ENCODE measurements at places on chromosomes 2 and 18.

DNA sequence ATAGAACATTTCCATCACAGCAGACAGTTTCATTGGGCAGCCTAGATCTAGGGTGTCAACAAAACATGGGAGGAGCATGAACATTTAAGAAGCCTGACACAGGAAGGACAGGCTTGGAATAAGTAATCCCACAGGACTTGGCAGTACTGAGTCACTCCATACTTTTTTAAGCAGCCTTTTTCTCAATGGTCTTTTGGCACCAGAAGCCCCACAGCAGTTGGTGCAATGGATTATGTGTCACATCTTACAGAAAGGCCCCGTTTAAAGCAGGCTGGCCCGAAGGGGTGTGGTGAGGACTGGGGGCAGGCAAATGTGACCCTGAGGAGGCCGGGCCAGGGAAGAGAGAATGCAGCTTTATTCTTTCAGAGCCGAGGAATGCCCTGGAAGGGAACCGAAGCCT, 26.6 kb downstream of the SPTBN1 start:
- no peak for DNase-seq

DNA sequence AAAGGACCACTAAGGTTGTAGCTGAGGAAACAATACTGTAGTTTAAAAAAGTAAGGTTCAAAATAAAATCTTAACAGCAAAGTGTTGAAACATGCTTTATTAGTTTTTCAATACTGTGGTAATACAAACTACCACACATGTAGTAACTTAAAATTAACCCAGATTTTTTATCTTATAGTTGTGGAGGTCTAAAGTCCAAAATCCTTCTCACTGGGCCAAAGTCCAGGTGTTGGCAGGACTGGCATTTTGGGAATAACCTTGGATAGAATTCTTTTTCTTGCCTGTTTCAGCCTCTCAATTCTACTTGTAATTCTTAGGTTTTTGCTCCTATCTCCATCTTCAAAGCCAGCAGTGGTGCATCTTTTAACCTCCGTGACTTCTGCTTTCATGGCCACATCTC, 942.0 kb downstream of the TSN start:
- DNase-seq = no peak

DNA sequence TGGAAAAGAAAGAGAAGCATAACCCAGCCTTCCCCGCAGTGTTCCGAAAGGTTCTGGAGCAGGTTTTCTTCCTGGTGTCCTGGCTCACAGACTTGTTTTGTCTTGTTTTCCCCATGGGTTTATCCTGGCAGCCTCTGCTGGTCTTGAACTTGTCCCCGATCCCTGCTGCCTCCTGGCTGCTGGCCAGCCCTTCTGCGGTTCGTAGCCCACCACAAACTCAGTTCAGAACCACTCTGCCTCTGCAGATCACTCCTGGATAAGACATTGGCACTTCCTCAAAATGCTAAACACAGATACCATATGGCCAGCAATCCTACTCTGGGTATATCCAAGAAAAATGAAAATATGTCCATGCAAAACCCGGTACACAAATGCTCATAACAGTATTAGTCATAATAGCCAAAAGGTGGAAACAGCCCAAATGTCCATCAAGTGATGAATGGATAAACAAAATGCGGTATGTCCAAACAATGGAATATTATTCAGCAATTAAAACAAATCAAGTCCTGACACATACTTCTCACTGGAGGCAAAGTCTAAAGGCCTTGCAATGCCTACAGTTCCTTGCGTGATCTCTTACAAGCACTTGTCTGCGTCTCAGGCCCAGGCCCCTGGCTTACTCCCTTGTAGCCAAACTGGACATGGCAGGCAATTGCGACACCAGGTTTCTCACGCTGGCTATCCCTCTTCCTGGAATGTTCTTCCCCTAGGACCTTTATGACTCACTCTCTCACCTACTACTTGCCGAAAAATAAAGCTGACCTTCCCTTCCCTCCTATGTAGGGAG, 28.0 kb upstream of the ARHGEF4 start:
- peak; percentile 24 for DNase-seq

GRCh38 chr2:190979906-190980629, 33.9 kb downstream of the STAT1 start:
- DNase-seq = no peak

DNA sequence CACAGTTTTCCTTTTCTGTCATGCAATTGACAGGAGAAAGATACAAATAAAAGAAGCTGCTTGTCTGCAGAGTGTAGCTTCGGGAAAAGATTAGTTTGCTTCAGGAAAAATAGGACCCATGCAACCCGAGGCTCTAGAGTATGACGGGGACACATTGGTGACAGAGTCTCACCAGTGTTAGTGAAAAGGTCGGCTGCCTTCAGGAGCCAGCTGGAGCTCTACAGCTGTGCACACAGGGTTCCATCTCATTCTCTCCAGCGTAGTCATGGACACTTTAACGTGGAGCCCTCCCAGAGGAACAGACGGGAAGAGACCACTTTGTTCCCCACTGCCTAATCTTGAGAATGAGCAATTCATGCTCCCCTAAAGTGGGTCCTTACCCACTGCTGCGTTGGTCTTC, 42.9 kb downstream of the FECH start:
- no peak for DNase-seq

DNA sequence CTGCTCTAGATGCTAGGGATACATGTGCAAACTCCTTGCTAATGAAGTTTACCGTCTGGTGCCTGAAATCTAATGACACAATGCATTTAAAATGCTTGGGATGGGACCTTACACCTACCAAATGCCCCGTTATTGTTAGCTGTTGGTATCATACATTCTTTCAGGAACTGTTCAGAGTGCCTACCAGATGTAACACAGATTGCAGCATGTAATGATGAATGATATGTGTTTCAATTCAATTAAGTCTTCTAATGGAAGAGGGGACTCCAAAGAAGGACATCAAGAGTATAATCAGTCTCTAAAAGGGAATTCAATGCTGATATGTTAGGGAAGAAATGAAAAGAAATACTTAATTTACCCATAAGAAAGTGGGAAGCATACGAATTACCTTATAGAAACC, 3.2 kb downstream of the LYPD6 start:
- DNase-seq = no peak

- DNase-seq = no peak
These were observed 65.2 kb downstream of the ZEB2 start for GRCh38 chr2:144454466-144455287.

DNA sequence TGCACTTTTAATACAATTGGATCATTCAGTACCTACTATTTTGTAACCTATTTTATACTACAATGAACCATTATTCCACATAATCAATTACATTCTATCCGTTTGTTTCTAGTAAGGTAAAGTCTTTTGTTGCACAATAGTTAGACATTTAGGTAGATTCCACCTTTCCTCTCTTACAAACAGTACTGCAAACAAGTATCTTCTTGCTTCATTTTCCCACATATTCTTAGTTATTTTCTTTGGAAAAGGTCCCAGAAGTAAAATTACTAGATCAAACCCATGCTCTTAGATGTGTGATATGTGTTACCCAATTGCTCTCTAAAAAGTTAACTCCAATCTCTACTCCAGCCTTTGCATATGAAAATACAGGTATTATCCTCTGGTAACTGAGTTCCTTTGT, 49.6 kb downstream of the SPIRE1 start:
- no peak for DNase-seq

GRCh38 chr2:128086244-128086643, 4.8 kb upstream of the UGGT1 start:
- no peak for DNase-seq

DNA sequence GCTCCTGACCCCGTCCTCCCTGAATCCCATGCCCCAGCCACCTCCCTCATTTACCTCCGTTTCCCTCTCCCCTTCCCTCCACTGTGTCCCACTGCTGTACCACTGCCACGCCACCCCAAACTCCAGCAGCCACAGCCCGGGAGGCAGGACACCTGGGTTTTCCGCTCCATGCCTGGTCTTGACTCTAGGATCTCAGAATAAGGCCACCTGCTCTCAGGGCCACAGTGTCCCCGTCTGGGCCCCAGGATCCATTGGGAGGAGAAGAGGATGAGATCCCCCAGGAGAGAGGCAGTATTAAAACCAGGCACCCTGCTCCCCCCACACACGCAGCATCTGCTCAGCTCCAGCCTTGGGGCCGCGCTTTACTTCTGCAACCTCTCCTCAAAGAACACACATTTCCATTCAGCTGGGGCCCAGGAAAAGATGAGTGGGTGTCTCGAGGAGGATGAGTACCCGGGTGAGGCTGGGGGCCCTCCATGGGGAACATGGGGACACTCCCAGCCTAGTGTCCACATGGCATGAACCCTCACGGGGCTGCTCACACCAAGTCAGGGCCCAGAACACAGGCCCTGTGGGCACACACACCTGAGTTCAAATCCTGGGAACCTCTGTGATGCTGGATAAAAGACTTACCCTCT, 32.8 kb upstream of the TNS1 start:
- no peak for DNase-seq

DNA sequence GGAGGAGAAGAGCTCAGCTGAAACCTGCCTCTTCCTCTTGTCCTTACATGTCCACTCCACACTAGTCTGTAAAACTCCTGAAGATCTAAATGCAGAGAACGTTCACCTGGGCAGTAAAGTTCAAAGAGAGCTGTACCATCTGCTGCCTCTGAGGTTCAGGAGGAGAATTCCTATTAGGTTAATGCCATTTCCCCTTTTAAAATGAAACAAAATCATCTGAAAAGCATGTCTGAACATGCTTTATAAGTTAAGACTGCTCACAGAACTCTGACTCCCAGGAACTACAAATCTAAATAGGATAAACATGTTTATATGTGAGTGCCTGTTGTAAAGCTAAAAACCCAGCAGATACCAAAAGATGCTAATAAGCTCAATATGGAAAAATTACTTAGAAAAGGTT, 164.4 kb downstream of the AFF3 start:
- no peak for DNase-seq

DNA sequence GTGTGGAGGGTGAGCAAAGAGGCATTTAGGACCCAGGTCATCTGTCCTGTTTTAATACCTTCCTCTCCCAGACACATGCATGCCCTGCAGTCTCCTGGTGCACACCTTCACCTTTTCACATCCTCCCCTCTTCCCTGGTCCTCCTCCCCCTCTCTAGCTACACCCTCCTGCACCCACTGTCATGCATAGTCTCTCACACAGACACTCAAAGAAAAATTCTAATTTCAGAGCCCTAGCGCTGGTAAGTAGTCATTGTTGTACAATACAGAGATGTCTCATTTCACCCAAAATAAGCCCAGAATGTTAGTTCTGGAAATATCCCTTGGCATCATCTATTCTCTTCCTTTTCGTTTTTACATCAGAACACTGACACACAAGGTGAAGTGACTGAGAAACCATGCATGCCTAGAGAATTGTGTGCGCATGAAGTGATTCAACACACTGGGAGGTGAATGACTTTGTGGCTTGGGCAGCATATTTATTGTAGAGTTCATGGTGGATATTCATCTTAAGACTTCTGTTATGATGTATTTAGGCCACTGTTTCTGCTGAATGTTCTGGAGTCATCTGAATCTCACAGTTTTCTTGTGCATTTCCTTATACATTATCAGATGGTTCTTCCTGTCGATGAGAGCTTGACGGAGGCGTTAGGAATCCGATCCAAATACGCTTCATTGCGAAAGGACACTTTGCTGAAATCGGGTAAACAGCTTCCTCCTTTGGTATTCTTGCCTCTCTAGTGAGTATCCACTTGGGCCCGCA, 69.9 kb downstream of the COA5 start:
- DNase-seq = no peak

DNA sequence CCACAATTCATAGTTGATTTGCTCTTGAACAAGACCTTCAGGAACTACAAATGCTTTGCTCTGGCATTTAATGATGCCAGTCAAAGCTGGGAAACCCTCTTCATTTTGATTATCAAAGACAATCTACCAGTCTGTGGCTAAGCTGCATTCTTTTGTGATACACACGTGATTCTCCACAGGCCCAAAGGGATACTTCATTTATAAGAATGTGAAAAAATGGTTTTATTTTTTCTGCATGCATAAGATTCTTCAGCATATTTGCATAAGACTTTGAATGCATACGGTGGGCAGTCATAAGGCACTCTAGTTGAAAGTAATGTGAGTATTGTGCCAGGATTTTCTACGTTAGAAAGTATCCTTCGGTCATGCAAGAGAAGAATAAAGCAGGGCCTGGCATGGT, 33.0 kb upstream of the ARL5A start:
- no peak for DNase-seq
